ENCODE measurements at places on chromosomes 5 and 9.

- DNase-seq: no peak
These were observed 450.3 kb upstream of the CLINT1 start for GRCh38 chr5:158309088-158309807.

- DNase-seq: no peak
These were observed 196.9 kb upstream of the PANK3 start for GRCh38 chr5:168776070-168776469.

- DNase-seq: no peak
These were observed 2.8 kb upstream of the ESM1 start for GRCh38 chr5:54988218-54988617.

- no peak for DNase-seq
These were observed 190.3 kb upstream of the SEMA6A start for GRCh38 chr5:116764941-116765340.

DNA sequence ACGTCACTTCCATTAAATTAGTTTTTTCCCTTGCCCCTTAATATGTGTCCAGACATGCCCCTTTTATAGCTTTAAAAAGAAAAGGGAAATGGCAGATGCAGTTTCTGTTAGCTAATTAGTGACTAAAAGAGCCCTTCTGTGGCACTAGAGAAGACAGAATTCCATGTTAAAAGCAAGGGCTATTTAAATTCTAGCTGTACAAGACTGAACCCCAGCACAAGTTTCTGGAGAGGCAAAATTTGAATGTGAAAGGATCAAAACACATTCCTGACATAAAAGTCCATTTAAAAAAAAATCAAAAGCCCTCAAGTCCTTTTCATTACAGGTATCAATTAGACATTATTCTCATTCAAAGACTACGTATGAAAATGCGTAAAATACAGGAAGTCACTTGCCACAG is 78.7 kb downstream of the HAPLN1 start:
- DNase-seq: no peak
